ACHN (cell line): ENCODE measurements at places on chromosomes 4 and X.

- DNase-seq, result no peak
These were observed 104.9 kb downstream of the CLNK start for GRCh38 chr4:10579648-10580047.

DNA sequence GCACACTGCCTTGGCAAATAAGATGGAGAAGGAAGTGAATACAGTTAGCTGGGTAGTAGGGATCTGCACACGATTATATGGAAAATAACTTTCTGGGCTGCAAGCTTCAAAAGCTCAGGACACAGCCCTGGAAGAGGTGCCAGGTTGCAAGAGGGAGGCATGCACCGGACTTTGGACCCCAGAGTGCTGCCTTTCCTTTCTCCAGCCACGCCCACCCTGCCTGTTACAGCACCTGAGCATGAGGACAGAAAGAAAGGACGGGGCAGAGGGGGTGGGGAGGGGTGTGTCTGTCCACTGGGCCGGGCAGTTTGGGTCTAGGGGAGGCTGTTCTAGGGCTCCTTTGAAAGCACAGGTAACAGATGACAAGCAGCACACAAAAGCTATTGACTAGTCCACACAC is 152.8 kb downstream of the ENPP6 start:
- no peak for DNase-seq

DNA sequence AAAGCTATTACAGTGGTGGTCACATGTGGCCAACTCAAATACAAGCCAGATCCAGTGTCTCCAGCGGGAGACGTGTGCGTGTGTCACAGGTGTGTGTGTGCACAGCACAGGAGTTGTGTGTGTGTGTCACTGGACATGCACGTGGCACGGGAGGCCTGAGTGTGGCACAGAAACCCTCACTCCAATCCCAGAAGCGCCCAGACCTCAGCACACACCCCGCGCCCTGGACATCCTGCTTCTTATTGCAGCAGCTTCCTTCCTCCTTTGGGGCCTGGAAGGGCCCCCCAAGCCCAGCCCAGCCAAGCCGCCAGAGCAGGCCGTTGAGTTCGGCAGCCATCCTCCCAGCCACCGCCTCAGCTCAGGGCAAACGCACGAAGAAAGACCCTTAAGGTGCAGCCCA is 37.9 kb downstream of the ACOX3 start:
- no peak for DNase-seq

DNA sequence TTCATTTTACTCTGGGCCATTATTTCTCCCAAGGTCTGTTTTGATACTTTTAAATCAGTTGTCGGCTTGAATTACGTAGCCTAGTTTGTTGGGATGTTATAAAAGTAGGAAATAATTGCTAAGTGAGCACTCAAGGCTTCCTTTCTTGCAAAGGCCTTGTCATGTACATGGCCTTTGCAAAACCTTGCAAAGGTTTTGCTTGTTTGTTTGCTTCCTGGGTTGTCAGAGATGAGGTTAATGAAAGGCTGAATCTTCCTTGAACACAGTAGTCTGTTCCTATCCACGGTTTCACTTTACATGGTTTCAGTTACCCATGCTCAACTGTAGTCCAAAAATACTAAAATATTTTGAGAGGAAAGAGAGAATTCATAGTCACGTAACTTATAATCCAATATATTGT is 113.5 kb downstream of the NAA11 start:
- DNase-seq, result no peak

GRCh38 chr4:42341518-42342026 is 55.7 kb upstream of the SHISA3 start:
- DNase-seq, result no peak

DNA sequence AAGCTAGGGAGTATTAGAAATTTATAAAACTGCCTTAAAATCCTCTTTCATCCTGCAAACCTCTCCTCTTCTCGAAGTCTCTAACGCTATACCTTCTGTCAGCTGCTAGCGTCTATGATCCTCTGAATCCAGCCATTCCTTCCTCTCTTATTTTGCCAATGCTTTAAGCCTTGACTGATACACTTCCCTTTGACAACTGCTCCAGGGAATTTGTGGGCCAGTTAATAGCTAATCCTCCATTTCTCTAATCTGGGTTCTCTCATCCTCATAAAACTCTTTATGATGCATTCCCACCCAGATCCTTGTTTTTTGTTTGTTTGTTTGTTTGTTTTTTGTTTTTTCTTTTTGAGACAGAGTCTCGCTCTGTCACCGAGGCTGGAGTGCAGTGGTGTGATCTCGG is 293.6 kb upstream of the PUDP start:
- DNase-seq, result no peak

DNA sequence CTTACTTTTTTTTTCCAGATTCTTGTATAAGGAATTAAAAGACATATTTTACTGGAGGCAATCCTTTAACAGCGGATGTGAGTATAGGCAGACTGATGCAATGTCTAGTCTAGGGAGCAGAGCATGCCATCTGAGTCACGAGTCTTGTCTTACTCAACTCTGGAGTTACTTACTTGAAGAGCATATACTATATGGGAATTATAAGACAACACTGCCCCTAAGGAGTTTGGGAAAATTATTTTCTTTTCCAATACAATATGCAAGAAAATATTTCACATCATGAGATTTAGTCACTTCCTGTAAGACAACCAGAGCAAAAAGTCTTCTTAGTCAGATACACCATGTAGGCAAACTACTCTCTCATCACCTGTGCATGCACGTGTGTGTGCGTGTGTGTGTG is 537.3 kb upstream of the FTHL17 start:
- DNase-seq, result no peak

DNA sequence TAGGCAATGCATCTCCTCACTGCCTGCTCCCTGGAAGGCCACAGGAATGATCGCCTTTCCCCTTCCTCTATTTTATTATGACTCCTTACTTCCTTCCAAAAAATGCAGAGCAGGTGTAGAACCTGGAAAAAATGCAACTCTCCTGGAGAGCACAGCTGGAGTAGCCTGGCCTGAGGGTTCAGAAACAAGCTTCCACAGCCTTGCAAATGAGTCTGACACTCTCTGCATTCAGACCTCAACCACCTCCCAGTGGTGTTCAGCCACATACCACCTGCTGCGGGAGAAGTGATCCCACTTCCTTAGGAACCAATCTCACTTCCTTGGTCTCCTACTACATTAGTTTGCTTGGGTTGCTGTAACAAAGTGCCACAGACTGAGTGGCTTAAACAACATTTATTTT is 368.1 kb upstream of the NOCT start:
- no peak for DNase-seq

GRCh38 chr4:75004755-75005668 is 72.1 kb downstream of the PARM1 start:
- DNase-seq, result no peak

GRCh38 chrX:28998609-28999135 is 411.4 kb downstream of the IL1RAPL1 start:
- no peak for DNase-seq

- no peak for DNase-seq
These were observed 77.1 kb downstream of the CNOT6L start for GRCh38 chr4:77742054-77742453.

GRCh38 chr4:90165883-90166282 is 38.7 kb downstream of the CCSER1 start:
- no peak for DNase-seq

DNA sequence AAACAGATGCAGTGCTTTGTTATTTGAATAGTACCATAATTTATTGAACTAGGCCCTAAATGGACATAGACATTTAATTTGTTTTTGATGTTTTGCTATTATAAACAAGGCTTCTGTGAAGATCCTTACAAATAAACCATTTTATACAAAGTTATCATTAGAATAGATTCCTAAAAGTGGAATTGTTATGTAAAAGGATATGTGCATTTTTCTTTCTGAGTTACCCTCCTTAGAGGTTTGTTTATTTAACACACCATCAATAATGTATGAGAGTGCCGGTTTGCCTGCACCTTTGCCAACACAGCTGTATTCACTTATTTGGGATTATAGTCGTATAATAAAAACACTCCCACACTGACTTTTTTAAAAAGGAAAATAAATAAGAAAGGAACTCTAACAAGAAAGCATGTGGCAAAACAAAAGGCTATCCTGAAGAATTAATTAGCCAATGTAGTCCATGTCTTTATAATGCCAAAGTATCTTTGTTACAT is 84.8 kb downstream of the PAK3 start:
- DNase-seq, result no peak

DNA sequence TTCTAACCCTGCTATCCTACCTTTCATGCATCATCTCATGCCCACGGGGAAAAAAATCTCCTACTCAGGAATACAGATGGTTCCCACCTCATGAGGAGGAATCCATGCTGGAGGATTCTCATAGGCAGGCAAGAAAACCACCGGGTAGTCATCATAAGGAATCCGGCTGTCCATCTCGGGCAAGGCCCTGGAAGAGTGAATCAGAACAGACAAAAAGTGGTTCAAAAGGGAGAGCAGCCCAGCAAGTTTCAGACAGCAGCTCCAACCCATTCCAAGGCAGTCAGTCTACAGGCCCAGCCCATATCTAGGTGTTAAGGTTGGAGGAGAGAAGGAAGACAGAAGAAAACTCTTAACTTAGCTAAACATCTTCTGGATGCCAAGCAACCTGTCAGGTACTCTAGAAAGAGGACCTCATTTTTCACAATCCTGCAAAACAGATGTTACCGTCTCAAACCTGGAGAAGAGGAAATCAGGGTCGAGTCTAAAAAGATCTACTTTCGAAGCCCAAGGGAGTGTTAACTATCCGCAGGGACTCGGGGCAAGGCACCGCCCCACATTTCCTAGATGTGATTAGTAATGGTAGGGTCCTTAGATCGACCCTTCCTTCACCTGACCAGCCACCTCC is 447 bp downstream of the PDZD11 start:
- no peak for DNase-seq

- DNase-seq, result no peak
These were observed 54.2 kb upstream of the MGST2 start for GRCh38 chr4:139611391-139611790.

DNA sequence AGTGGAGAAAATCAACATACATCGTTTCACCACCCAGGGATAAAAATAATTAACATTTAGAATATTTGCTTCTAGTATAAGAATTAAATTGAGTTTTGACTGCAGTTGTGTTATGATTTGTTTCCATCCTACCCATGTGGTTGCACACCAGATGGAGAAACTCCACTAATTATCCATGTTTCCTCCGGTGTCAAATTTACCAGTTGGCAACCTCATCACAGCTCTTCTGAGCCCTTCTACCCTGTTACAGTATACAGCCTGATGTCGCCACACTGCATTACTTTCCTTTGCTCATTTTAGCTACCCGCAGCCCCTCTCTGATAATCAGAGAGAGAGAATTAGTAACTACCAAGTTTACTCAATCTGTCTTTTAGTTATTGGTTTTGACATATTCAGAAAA is 411.2 kb downstream of the DTHD1 start:
- no peak for DNase-seq

GRCh38 chr4:14110407-14110806 is 482.9 kb upstream of the BOD1L1 start:
- peak; percentile 2 for DNase-seq

DNA sequence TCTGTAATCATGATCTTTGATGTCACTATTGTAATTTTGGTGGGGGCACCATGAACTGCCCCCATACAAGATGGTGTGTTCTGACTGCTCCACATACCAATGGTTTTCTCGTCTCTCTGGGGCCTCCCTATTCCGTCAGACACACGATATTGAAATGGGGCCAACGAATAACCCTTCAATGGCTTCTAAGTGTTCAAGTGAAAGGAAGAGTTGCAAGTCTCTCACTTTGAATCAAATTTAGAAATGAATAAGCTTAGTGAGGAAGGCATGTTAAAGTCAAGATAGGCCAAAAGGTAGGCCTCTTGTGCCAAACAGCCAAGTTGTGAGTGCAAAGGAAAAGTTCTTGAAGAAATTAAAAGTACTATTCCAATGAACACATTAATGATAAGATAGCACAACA is 205.4 kb downstream of the SPRY1 start:
- no peak for DNase-seq

- DNase-seq, result no peak
These were observed 175.7 kb upstream of the FMR1 start for GRCh38 chrX:147736045-147736444.

- no peak for DNase-seq
These were observed 53.6 kb upstream of the RAP2C start for GRCh38 chrX:132272826-132273225.

GRCh38 chr4:137748616-137749015 is 216.3 kb upstream of the PCDH18 start:
- no peak for DNase-seq

- no peak for DNase-seq
These were observed 30.0 kb downstream of the METAP1 start for GRCh38 chr4:99025506-99025905.

DNA sequence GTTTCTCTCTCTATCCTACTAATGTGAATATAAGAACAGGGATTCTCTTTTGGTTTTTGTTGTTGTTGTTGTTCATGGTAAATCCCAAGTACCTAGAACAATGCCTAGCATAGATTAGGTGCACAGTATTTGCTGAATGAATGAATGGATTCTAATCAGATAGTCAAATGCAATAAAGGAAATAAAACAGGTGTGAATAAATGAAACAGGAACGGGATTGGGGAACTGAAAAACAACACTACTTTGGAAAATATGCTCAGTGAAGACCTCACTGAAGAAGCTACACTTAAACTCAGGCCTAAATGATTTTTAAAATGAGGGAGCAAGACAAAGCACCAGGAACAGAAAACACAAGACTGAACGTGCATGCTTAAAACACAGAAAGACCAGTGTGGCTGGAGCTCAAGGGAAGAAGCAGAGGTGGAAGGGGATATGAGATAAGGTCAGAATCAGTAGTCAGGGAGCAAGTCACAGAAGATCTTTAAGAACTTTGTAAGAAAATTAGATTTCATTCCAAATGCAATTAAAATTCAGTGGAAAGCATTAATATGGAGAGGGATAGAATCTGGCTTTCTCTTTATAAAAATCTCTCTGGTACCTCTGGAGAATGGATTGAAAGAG is 144.7 kb downstream of the ZAR1 start:
- no peak for DNase-seq

GRCh38 chr4:3442460-3442958 is 741 bp downstream of the HGFAC start:
- DNase-seq, result no peak

DNA sequence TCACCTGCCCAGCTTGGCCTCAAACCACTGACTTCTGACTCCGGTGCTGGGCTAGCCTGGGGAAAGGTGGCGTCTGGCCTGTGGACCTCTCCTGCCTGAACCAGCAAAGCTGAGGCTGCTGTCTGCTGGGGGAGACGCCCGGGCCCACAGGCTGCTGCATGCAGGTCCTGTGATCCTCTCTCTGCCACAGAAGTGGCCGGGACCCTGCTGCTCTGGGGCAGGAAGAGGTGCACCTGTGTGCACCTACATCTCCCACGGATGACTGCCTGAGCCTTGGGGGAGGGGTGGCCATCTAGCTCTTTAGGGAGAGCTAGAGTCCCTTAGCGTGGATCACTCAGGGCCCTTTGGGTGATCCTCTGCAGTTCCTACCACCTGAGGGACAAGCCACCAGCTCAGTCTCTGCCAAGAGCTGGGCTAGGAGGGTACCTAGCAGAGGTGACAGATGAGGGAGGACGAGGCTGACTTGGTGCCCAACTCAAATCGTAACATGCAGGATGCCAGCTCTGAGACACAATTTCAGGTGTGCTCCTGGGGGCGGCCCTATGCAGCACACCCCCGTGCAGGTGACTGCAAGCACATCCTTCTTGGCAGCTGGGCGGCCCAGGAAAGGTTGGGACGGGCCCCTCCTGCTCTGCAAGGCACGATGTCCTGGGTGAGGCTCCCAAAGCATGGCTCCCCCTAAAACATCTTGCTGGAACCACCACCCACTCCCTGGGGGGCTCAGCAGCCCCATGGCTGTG is 22.5 kb downstream of the LETM1 start:
- DNase-seq, result no peak
